GM23248 (cell line): ENCODE measurements at places on chromosomes 13 and 19. TPM values are rescaled to one million over a fixed set of nuclear protein-coding genes. Genes with fewer than 3 reads are reported as not detected.

DCLK1 gene
- polyA plus RNA-seq = 0.34 and 0.48 TPM in 2 replicates

LRRC63 gene
- polyA plus RNA-seq = not detected in 2 replicates

ZNF729 gene
- not detected in 2 replicates for polyA plus RNA-seq

LMTK3 gene
- not detected in 2 replicates for polyA plus RNA-seq

SIGLEC14 gene
- not detected in 2 replicates for polyA plus RNA-seq

DCT gene
- polyA plus RNA-seq = not detected in 2 replicates

DLEU7 gene
- polyA plus RNA-seq = not detected in 2 replicates

ZNF208 gene
- polyA plus RNA-seq = not detected in 2 replicates

RPL28 gene
- 530 and 536 TPM in 2 replicates for polyA plus RNA-seq

LHB gene
- 0.54 and 0.85 TPM in 2 replicates for polyA plus RNA-seq

DMKN gene
- 30.9 and 34.5 TPM in 2 replicates for polyA plus RNA-seq

CCDC122 gene
- polyA plus RNA-seq = 4.1 and 4.8 TPM in 2 replicates

TNNI3 gene
- polyA plus RNA-seq = 0.35 TPM in 1 of 2 replicates, not detected in the other

PSPC1 gene
- 14.9 and 17.2 TPM in 2 replicates for polyA plus RNA-seq

WASF3 gene
- polyA plus RNA-seq = 13.5 and 14.7 TPM in 2 replicates

GAS6 gene
- polyA plus RNA-seq = 822 and 865 TPM in 2 replicates

ZNF667 gene
- 8.4 and 9.2 TPM in 2 replicates for polyA plus RNA-seq

PNMA8B gene
- polyA plus RNA-seq = 0.13 and 0.20 TPM in 2 replicates

SLC39A3 gene
- 45.0 and 45.2 TPM in 2 replicates for polyA plus RNA-seq

SLAIN1 gene
- not detected in 2 replicates for polyA plus RNA-seq

NPAS1 gene
- 21.1 and 23.2 TPM in 2 replicates for polyA plus RNA-seq

OR10H2 gene
- polyA plus RNA-seq = not detected in 2 replicates

SHANK1 gene
- 0.58 and 0.62 TPM in 2 replicates for polyA plus RNA-seq

TYK2 gene
- 54.3 and 60.4 TPM in 2 replicates for polyA plus RNA-seq

VSTM1 gene
- polyA plus RNA-seq = not detected in 2 replicates

ZNF428 gene
- polyA plus RNA-seq = 25.6 and 29.7 TPM in 2 replicates

ZNF136 gene
- polyA plus RNA-seq = 4.6 and 4.8 TPM in 2 replicates

VSTM2B gene
- polyA plus RNA-seq = not detected in 2 replicates

TMEM38A gene
- 1.1 and 1.6 TPM in 2 replicates for polyA plus RNA-seq

GADD45B gene
- 95.0 and 96.1 TPM in 2 replicates for polyA plus RNA-seq

CEACAM4 gene
- not detected in 2 replicates for polyA plus RNA-seq

ZNF723 gene
- polyA plus RNA-seq = not detected in 2 replicates

NCLN gene
- 84.8 and 91.3 TPM in 2 replicates for polyA plus RNA-seq

DNAAF3 gene
- polyA plus RNA-seq = 0.39 and 0.47 TPM in 2 replicates

FCAR gene
- not detected in 2 replicates for polyA plus RNA-seq

ZNF543 gene
- polyA plus RNA-seq = 1.7 and 2.3 TPM in 2 replicates

PINLYP gene
- 1.3 and 2.5 TPM in 2 replicates for polyA plus RNA-seq

KASH5 gene
- polyA plus RNA-seq = not detected in 2 replicates

PLIN5 gene
- polyA plus RNA-seq = not detected in 2 replicates

DACT3 gene
- polyA plus RNA-seq = 0.63 and 0.66 TPM in 2 replicates

SPIB gene
- polyA plus RNA-seq = not detected in 2 replicates

LYPD5 gene
- 1.1 and 1.4 TPM in 2 replicates for polyA plus RNA-seq

CLIP3 gene
- 48.2 and 49.0 TPM in 2 replicates for polyA plus RNA-seq

DPF1 gene
- 1.5 and 2.3 TPM in 2 replicates for polyA plus RNA-seq

ZNF540 gene
- 0.58 and 0.76 TPM in 2 replicates for polyA plus RNA-seq

ZNF83 gene
- 24.7 and 27.9 TPM in 2 replicates for polyA plus RNA-seq

ELSPBP1 gene
- not detected in 2 replicates for polyA plus RNA-seq

PCP2 gene
- not detected in 2 replicates for polyA plus RNA-seq

KLK3 gene
- polyA plus RNA-seq = not detected in 2 replicates

LILRA2 gene
- not detected in 2 replicates for polyA plus RNA-seq

MTIF3 gene
- polyA plus RNA-seq = 64.0 and 66.5 TPM in 2 replicates

RABAC1 gene
- polyA plus RNA-seq = 470 and 473 TPM in 2 replicates

OR1M1 gene
- polyA plus RNA-seq = not detected in 2 replicates

NHLRC3 gene
- polyA plus RNA-seq = 6.6 and 7.8 TPM in 2 replicates

ZNF536 gene
- polyA plus RNA-seq = 0.11 and 0.35 TPM in 2 replicates

IL4I1 gene
- 0.66 and 0.91 TPM in 2 replicates for polyA plus RNA-seq

CGB8 gene
- polyA plus RNA-seq = 1.9 and 2.0 TPM in 2 replicates

CYSLTR2 gene
- not detected in 2 replicates for polyA plus RNA-seq
